RWPE1 (cell line): ENCODE measurements at places on chromosomes 3 and 15.

DNA sequence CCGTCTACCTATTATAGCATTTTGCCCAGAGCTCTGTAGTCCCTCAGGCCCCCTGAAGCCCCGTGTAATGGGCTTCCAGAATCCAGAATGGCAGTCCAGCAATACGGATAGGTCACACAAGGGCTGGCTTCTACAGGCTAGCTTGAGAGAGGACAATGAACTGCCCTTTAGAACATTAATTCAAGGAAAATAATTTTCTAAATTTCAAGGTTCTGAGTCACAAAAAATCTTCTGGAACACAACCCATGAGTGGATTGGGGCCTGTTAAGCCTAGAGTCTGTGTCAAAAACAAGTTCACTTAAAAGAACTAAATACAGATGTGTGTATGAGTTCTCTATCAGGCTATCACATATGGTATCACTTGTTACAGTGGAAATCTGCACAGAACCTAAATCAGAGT lies 28.8 kb downstream of the DCP1A start:
- no peak for DNase-seq

DNA sequence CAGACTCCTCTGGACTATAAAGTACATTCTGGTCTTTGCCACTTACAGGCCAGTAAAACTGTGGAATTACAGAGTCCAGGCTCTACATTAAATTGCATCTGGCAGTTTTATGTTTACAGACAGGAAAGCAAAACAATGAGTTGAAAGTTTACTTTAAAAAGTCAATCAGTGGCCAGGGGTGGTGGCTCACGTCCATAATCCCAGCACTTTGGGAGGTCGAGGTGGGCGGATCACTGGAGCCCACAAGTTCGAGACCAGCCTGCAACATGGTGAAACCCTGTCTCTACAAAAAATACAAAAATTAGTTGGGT lies 53.8 kb downstream of the TM4SF4 start:
- DNase-seq, result no peak

GRCh38 chr3:184678317-184679055 lies 33.4 kb downstream of the MAGEF1 start:
- DNase-seq, result no peak

GRCh38 chr3:102476198-102476597 lies 41.4 kb downstream of the ZPLD1 start:
- DNase-seq, result no peak

DNA sequence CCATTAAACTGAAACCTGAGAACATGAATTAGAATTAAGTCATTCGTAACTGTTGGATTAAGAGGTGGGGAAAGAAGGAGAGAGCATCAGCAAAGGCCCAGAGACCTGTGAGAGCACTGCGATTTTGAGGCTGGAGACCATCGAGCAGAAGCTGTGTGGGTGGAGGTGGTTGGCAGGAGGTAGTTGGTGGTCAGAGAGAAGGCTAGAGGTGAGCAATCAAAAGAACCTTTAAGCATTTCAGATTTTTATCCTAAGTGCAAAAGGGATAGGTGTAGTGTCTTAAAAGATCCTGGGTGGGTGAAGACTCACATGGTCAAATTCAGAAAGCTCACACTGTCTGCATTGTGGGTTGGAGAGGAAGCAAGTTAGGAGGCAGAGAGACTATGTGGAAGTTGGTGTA lies 65.1 kb upstream of the TEX264 start:
- no peak for DNase-seq

DNA sequence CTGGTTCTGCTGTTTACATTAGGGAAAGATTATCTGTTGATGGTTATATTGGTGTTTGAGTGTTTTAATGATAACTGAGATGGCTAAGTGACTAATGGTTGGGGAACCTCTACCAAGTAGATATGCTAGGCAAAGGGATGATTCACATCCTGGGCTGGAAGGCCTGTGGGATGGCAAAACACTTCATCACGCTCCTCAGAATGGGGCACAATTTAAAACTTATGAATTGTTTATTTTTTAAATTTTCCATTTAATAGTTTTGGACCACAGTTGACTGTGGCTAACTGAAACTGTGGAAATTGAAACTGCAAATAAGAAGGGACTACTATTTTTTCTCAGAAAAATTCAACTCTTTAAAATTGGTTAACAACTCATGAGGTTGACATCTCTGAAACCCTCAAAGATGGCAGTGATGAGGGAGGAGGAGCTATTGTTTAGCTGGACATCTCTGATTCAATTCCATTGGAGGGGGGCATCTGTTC lies 100.5 kb upstream of the ZBED2 start:
- DNase-seq, result peak; percentile 61

DNA sequence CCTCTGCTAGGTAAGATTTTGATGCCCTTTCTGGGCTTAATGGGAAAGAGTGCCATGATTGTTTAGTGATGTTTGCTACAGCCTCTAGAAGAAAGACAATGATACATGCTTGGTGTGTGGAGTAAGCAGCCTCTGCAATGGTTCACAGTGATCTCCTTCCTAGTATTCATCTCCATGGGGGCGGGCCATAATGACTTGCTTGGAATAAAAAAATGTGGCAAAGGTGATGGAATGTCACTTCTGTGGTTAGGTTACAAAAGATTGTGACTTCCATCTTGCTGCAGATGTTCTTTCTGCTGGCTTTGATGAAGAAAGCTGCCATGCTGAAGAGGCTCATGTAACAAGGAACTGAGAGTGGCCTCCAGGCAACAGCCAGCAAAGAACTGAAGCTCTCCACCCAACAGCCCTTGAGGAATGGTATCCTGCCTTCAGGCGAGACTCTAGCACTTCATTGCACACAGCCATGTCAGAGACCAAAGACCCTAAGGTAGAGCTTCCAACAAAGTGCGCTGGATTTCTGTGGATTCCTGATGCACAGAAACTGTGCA lies 139.1 kb upstream of the LRIG1 start:
- no peak for DNase-seq

DNA sequence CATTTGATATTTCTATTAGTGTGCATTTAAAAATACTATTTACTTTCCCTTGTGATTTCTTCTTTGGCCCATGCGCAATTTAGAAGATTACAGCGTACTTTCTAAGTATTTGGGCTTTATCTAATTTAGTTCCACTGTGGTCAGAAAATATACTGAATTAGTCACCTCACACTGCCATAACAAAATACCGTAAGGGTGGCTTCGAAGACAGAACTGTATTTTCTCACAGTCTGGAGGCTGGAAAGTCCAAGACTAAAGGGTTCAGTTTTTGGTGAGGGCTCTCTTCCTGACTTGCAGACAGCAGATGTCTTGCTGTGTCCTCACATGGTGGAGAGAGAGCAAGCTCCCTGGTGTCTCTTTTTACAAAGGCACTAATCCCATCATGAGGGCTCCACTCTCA lies 286.2 kb downstream of the ADAMTSL3 start:
- no peak for DNase-seq
